ENCODE measurements at places on chromosomes 2 and 18.

- DNase-seq, result no peak
These were observed 3.7 kb upstream of the KIF1A start for GRCh38 chr2:240823449-240824336.

- DNase-seq, result no peak
These were observed 234.4 kb upstream of the RBBP8 start for GRCh38 chr18:22698711-22699110.

- peak; percentile 23 for DNase-seq
These were observed 5.7 kb downstream of the FAM237A start for GRCh38 chr2:206647985-206648384.

- DNase-seq, result no peak
These were observed 14.9 kb downstream of the DPP4 start for GRCh38 chr2:162058973-162059668.

GRCh38 chr2:53636596-53636995 lies 131.0 kb upstream of the CHAC2 start:
- peak; percentile 46 for DNase-seq

GRCh38 chr18:34623557-34623956 lies 86.5 kb upstream of the DTNA start:
- no peak for DNase-seq

GRCh38 chr2:175567435-175568061 lies 386.0 kb upstream of the ATP5MC3 start:
- DNase-seq, result no peak

GRCh38 chr18:7133181-7133580 lies 15.6 kb upstream of the LAMA1 start:
- no peak for DNase-seq

DNA sequence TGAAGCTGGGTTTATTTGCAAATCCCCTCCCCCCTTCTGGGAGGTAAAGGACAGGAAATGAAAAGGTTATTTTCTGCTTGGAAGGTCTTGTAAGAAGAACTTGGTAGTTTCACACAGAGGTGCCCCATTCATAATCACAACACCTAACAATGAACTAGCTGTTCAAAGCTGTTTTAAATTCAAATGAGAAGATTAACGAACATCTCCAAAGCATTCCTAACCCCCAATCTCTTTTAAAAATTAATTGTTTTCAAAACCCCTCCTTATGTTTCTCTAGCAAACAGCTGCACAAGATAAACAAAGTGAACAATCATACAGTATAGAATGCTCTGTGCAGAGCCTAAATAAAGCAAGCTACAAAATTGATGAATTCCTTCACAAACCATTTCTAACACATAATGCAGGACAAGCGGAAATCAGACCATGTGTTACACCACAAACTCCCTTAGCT lies 271.4 kb downstream of the SATB2 start:
- no peak for DNase-seq

GRCh38 chr18:57410749-57411148 lies 24.4 kb upstream of the ONECUT2 start:
- no peak for DNase-seq

DNA sequence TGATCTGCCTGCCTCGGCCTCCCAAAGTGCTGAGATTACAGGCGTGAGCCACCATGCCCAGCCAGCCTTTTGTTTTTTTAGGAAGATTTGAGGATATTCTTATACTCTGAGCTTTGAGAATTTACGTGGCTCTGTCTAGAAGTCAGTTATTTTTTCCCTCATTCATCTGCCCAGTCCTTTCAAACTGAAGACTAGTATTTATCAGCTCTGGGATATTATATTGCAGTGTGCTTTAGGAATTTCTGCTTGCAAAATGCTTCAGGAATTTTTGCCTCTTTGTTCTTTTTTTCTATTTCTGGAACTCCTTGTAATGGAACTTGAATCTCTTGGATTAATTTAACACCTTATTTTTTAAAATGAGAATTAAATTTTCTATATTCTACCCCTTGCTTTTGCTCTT lies 22.6 kb downstream of the ACSL3 start:
- DNase-seq, result peak; percentile 34

- no peak for DNase-seq
These were observed 123.1 kb downstream of the SOCS6 start for GRCh38 chr18:70411876-70412435.

DNA sequence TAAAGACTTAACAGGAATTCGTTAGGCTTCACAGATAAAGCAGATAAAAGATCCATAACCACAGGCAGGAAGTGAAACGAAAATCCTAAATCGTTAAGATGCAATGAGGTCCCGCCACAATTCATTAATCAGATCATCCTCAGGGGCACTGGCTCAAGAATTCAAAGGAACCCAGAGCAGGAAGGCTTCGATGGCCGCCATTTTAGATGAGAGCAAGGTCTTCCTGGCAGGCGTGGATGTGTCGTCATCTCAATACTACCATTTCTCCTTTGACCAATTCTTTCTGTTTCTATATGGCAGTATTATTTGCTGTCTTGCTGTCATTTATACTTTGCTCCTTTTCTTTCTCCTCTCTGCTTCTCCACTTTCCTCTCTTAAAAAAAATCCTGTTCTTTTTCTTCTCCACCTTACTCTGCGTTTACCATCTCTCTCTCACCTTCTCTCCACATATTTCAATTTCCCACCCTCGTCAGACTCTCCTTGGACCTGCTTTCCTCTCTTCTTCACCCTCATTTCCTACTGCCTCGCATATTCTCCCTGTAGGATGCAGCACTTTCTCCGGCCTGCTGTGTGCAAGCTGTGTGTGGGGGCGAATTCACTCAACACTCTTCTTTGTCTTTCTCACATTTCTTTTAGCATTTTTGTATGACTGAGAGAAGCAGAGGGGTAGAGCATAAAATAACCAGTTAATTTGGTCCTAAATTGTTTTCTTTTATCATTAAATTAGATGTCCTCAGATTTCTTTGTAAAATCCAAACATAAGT lies 35.1 kb upstream of the LHCGR start:
- DNase-seq, result no peak

DNA sequence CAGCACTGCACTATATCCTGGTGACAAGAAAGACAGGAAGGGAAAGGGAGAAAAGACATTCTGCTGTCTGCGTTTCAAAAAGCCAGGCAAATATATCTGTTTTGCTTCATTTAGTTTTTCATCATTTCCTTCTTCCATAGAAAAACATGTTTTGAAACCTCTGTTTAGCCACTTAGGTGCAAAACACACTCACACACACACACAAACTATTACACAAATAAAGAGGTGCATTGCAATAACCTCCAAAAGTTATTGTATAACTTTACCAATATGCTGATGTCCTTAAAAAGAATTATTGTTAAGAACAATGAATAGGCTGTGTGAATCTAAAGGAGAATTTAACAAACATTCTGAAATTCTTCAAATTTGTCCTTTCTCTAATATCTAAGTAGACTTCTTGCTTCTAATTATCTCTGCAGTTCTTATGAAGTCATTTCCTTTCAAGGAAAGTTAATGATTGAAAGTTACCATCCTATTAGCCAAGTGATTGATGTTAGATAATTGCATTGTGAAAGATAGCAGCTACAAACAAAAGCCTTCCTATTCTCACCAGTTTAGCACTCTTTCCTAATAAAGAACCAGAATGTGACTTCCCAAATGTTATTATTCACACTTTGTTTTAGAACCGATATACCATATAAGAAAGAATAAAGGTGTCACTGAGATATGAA lies 516.7 kb downstream of the KCNJ3 start:
- DNase-seq, result no peak

DNA sequence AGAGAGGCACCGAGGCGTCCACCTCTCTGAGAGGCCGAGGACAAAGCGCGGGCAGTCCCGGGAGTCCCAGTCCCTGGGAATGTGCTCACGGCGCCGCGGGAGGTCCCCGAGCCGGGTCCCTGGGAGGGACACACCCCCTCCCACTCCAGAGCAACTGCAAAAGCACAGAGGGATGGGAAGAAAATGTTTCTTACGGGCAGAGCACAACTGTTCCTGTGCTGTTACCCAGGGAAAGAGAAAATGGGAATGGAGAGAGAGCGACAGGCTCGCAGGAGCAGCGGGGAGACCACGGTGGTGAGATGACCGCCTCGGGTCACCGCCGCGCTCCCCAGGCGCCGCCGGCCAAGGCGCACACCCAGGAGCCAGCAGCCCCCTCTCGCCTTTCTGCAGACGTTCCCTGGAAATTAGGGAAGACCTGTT lies 1.2 kb upstream of the BCL11A start:
- DNase-seq, result no peak

GRCh38 chr2:189426886-189427285 lies 14.4 kb upstream of the WDR75 start:
- no peak for DNase-seq

GRCh38 chr2:239567786-239568185 lies 167.0 kb upstream of the HDAC4 start:
- no peak for DNase-seq

- no peak for DNase-seq
These were observed 101.9 kb downstream of the DNER start for GRCh38 chr2:229612384-229612971.

DNA sequence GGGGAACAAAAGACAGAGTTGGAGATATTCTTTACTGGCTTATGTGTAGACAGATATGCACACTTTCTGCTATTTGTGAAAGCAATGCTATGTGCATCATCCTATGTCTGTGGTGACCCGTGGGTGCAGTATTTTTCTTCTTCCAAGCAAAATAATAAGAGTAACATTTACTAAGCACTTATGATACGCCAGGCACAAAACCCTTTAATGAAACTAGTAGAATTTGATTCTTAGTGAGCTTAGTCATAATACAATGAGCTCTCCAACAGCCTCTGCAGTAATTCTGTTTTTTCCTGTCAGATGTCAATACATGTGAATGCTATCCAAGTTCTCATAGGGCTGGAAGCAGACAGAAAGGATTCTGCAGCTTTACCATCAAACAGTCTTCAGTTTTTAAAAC lies 130.6 kb downstream of the RAD51AP2 start:
- DNase-seq, result no peak

DNA sequence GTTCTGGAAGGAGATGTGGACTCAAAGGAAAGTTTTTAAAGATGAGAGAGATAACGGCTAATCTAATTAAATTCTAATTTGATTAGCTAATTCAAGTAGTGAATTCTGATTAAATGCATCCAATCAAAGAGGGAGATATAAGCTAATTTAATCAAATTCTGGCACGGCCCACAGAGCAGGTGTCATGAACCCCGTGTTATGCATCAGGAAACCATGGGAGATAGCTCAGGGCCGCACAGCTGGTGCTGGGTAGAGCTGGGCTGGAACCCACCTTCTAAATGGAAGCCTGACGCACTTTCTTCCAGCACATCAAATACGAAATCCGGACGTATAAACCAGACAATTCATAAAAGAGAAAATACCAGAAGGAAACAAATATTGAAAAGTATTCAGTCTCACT lies 57.2 kb downstream of the GREB1 start:
- no peak for DNase-seq

DNA sequence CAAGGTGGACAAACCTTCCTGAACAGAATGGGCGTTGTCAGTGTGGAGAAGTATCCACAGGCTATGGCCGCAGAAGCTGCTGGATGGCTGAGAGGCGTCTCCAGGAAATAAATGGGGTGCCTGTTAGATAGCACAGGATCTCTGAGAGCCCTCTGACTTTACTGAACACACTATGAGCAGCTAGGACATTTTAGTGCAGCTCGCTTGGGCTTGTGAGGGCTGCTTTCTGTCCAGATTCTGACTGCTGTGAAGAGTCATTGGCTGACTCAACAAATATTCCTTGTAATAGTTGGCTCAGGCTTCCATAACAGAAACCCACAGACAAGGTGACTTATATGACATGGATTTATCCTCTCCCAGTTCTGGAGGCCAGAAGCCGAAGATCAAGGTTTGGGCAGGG lies 100.2 kb upstream of the SNTG2 start:
- no peak for DNase-seq

DNA sequence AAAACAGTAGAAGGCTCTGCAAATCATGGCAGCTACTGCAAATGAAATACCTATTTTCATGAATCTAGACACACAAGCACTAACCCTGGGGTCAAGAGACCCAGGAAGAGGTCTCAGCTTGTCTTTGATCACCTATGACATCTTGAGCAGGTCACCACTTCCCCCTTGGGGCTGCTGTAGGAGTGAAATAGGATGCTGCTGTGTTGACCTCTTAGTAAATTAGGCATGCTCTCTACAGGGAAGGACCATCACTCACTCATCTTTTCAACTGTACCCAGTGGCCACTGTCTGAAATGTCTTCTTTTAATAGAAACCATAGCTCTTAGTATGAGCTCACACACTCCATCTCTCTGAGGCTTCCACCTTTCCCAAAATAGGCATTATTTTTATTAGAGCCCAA lies 83.8 kb downstream of the NCK2 start:
- DNase-seq, result no peak

DNA sequence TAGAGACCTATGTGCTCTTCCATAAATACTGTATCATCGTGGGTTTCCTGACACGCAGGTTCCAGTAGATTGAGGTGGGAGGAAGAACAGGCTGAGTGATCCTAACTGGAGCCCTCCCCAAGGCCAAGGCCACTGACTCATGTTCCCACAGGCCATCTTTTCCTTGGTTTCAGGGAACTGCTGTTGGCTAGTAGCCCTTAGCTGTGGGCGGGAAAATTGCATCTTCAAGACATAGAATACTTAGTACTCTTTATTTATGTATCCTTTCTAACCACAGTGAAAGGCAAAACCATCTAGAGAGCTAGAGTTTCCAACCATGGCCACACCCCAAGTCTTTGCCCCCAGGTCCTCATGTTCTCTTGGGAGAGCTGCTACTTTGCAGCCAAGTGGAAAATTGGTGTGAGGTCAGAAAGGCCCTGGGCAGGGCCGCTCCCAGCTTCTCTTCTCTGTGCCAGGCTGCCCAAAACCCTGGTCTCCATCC lies 55.9 kb downstream of the COPS8 start:
- DNase-seq, result peak; percentile 80

- DNase-seq, result no peak
These were observed 72.5 kb downstream of the NOL10 start for GRCh38 chr2:10617241-10617640.

GRCh38 chr2:17476830-17477229 lies 41.4 kb downstream of the RAD51AP2 start:
- no peak for DNase-seq

DNA sequence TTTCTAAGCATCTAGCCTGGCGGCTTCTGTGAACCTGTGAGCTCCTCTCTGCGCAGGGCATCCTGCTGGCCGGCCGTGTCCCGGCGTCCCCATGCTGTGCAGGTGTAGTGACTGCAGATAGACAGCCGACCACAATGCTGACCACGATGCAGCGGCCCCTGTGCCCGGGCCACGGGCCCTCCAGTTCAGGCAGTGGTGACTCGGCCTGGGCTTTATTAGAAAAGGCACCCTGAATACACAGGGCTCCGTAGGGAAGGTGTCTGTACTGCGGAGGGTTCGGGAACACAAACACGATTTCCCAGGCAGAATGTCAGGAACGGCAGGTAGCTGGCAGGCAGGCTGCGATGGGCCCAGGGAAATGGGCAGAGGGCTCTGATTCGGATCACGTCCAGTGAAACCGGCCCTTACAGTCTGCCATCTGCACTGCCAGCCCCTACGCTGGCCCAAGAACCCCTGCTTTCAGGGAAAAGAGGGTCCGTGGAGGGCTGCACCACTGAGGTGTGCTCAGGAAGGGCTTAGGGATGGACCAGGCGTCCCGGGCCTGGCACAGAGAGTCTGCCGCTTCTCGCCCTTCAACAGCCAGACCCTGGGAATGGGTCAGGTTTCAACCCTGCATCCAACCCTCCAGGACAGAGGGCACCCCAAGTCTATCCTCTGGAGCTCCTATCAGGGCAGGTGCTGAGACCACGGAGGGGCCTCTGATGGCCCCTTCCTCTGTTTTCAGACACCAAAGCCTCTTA lies 196.5 kb downstream of the HDAC4 start:
- DNase-seq, result no peak

All from fibroblast of skin of right quadriceps (primary cell).